ENCODE measurements at places on chromosomes 4 and X.

- no peak for DNase-seq
These were observed 1.0 kb upstream of the C4orf54 start for GRCh38 chr4:99658666-99659065.

- no peak for DNase-seq
These were observed 62.4 kb downstream of the NBDY start for GRCh38 chrX:56791456-56791855.

DNA sequence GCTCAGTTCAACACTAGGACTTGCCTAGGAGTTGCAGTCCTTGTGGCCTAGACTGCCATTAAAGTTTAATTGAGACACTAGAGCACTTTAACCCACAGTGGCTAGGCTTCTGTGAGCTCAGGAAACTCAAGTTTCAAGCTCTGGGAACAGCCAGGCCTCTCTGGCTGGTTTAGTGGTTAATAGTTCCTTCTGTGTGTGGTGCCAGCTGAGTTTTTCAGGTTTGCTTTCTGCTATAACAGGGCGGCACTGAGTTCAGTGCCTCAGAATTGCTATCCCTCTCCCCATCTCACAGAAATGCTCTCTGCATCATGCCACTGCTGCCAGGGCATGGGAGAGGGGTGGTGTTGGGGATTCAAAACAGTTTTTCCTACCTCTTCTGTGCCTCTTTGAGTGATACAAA, 15.9 kb downstream of the MMAA start:
- no peak for DNase-seq

DNA sequence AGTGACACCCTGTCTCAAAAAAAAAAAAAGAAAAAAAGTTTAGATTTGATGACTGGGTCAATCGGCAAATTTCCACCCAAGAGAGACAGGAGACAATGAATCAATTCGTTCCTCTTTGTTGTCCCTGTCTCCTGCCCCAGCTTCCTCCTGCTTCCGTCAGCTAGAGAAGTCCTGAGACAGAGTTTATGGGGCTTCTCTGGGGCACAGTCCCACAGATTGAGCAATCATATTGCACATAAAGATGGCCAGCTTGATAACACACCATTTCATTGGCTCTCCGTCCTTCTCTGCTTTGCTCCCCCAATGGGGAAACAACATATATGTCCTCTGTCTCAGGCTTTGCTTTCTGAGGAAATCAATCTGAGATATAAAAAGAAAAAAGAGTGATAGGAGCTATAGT, 78.4 kb upstream of the FUNDC1 start:
- DNase-seq, result no peak

DNA sequence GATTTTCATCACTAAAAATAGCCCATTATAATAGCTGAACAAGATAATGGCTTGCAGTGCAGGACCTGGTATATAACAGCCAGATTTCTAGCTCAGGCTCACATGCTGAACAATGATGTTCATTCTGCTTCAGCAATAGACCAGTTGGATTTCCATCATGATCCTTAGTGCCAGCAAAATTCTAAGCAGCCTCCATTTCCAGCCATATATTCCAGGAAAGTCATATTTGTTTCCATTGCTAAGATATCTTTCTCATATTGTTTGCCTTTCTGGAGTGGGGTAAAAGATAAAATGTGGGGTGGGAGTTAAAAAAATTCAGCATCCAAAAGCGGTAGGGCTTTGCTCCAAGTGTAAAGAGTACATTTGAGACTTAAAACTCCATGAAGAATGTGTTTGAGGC, 2344.1 kb downstream of the PCDH7 start:
- no peak for DNase-seq

GRCh38 chr4:53424280-53424679, 46.8 kb downstream of the FIP1L1 start:
- no peak for DNase-seq

Measured in stimulated activated CD8-positive, alpha-beta memory T cell treated with anti-CD3 and anti-CD28 coated beads, Interleukin-7, amount 100 ng/mL, for 48 hours (primary cell).